ENCODE measurements at places on chromosomes 1 and 21.

DNA sequence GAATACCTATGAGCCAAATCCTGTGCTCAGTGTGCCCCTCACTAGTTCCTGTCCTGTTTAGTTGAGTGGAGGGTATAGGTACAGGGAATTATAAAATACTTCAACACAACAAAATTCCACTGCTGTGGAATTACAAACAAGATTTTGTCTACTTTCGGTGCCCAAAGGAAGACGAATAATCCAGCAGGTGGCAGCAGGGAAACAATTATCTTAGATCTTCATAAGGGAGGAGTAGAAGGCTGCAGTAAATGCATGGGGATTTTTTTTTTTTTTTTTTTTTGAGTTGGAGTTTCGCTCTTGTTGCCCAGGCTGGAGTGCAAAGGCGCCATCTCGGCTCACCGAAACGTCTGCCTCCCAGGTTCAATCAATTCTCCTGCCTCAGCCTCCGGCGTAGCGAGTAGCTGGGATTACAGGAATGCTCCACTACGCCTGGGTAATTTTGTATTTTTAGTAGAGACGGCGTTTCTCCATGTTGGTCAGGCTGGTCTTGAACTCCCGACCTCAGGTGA is 2.0 kb upstream of the PIP5K1A start:
- peak; percentile 65 for DNase-seq

DNA sequence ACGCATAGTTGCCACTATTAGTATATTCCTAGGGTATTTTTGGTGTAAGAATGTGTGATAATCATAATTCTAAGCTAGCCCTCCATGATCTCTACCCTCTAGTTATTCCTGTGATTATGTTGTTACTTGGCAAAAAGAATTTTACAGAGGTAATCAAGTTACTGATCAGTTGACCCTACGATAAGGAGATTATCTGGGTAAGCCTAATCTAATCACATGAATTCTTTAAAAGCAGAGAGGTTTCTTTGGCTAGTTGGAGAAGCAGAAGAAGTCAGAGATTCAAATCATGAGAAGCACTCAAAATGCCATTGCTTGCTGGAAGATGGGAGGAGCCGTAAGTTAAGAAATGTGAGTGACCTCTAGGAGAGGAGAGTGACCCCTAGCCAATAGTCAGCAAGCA is 72.7 kb downstream of the RPE65 start:
- no peak for DNase-seq

GRCh38 chr1:44713321-44713781 is 17.6 kb downstream of the RNU5D-1 start:
- no peak for DNase-seq

DNA sequence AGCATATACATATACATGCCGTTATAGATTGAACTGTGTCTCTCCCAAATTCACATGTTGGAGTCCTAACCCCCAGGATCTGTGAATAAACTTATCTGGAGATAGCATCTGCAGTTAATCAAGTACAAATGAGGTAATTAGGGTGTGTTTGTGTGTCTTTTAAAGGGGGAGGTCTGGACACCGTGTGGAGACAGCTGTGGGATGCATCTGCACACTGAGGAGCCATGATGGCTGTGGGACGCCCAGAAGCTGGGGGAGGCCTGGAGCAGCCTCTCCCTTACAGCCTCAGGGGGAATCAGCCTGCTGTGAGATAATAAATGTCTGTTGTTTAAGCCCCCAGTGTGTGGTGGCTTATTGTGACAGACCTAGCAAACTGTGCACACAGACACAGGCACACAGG is 51.8 kb upstream of the COL18A1 start:
- no peak for DNase-seq

GRCh38 chr1:221394011-221394544 is 347.8 kb downstream of the DUSP10 start:
- DNase-seq: no peak

- no peak for DNase-seq
These were observed 536.6 kb upstream of the NR5A2 start for GRCh38 chr1:199490769-199491527.

- no peak for DNase-seq
These were observed 40.4 kb downstream of the HUNK start for GRCh38 chr21:31913182-31913608.

All from stimulated activated CD4-positive, alpha-beta T cell treated with anti-CD3 and anti-CD28 coated beads, Interleukin-4, amount 100 ng/mL, for 24 hours (primary cell).